ENCODE measurements at places on chromosomes 12 and 14. TPM values are rescaled to one million over a fixed set of nuclear protein-coding genes. Genes with fewer than 3 reads are reported as not detected.
A peak's percentile ranks its signal among the peaks of the same experiment; 100 is the strongest.

CFAP54 gene
- total RNA-seq, result 35.4 TPM

SERPINA9 gene
- not detected for total RNA-seq

GRCh38 chr12:132827763-132828703 is 636 bp downstream of the GOLGA3 start:
- H3K27ac ChIP-seq, result peak overlapping the region; percentile 100
- peak; percentile 19 for DNase-seq
- H3K36me3 ChIP-seq, result peaks cover 20% of the 10 kb centered on the region
- H3K4me1 ChIP-seq, result no peaks in the 10 kb centered on the region

GRCh38 chr14:42241101-42241500 is 634.4 kb downstream of the LRFN5 start:
- no peaks in the 10 kb centered on the region for H3K27me3 ChIP-seq
- no peaks in the 10 kb centered on the region for H3K4me1 ChIP-seq
- no peak overlapping the region for H3K27ac ChIP-seq
- H3K36me3 ChIP-seq, result no peaks in the 10 kb centered on the region

- no peak overlapping the region for H3K4me3 ChIP-seq
- no peak overlapping the region for H3K27ac ChIP-seq
- DNase-seq, result no peak
- no peaks in the 10 kb centered on the region for H3K27me3 ChIP-seq
These were observed 155.5 kb downstream of the DACT1 start for GRCh38 chr14:58793131-58793740.

- H3K36me3 ChIP-seq, result no peaks in the 10 kb centered on the region
- no peak overlapping the region for H3K27ac ChIP-seq
- DNase-seq, result no peak
- H3K4me3 ChIP-seq, result no peak overlapping the region
- H3K4me1 ChIP-seq, result no peaks in the 10 kb centered on the region
These were observed 8.6 kb downstream of the NANOG start for GRCh38 chr12:7797698-7798398.

TMX1 gene
- 29.9 TPM for total RNA-seq

GRCh38 chr14:54040846-54041245 is 84.2 kb upstream of the BMP4 start:
- no peak overlapping the region for H3K4me3 ChIP-seq
- no peak overlapping the region for H3K27ac ChIP-seq
- H3K4me1 ChIP-seq, result no peaks in the 10 kb centered on the region

DNA sequence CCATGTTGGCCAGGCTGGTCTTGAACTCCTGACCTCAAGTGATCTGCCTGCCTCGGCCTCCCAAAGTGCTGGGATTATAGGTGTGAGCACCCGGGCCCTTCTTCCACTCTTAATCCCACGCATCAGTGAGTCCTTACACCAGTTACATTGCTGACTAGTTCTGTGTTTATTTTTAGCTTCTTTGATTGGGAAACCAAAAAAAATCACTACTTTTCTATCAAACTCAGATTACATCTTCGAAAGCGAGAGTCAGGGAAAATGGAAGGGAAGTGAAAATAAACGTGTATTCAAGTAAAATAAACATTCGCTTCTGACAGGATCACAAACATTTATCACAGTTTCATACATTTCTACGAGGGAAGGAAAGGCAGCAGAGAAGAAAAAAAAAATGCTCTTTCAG is 32.2 kb downstream of the FGD6 start:
- DNase-seq, result no peak
- H3K27me3 ChIP-seq, result no peaks in the 10 kb centered on the region
- H3K27ac ChIP-seq, result no peak overlapping the region
- H3K36me3 ChIP-seq, result no peaks in the 10 kb centered on the region
- peaks cover 2% of the 10 kb centered on the region for H3K4me1 ChIP-seq
- H3K4me3 ChIP-seq, result no peak overlapping the region

- H3K4me1 ChIP-seq, result no peaks in the 10 kb centered on the region
- H3K27me3 ChIP-seq, result no peaks in the 10 kb centered on the region
- H3K27ac ChIP-seq, result no peak overlapping the region
- no peaks in the 10 kb centered on the region for H3K36me3 ChIP-seq
- no peak overlapping the region for H3K4me3 ChIP-seq
These were observed 612.5 kb upstream of the TMEM132C start for GRCh38 chr12:127654383-127654985.

PROX2 gene
- total RNA-seq, result 0.09 TPM

DNA sequence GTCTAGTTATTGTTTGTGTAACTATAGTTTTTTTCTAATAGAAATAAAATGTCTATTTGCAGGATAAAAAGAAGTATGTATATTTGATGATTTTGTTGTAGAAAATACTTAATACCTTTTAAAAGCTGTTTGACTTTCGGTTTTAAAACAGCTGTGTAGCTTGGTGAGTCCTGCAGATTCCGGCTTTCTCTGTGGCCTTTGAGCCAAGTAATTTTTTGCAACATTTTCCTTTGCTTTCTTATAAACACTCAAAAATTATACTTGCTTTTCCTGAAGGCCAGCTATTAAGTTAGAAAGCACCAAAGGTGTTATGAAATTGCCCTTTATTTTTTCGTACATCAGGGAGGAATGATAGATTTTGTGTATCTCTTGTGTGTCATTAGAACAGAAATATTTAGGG is 63.6 kb downstream of the CRADD start:
- no peak for DNase-seq
- H3K27me3 ChIP-seq, result no peaks in the 10 kb centered on the region
- no peak overlapping the region for H3K4me3 ChIP-seq
- H3K4me1 ChIP-seq, result peaks cover 16% of the 10 kb centered on the region

DNA sequence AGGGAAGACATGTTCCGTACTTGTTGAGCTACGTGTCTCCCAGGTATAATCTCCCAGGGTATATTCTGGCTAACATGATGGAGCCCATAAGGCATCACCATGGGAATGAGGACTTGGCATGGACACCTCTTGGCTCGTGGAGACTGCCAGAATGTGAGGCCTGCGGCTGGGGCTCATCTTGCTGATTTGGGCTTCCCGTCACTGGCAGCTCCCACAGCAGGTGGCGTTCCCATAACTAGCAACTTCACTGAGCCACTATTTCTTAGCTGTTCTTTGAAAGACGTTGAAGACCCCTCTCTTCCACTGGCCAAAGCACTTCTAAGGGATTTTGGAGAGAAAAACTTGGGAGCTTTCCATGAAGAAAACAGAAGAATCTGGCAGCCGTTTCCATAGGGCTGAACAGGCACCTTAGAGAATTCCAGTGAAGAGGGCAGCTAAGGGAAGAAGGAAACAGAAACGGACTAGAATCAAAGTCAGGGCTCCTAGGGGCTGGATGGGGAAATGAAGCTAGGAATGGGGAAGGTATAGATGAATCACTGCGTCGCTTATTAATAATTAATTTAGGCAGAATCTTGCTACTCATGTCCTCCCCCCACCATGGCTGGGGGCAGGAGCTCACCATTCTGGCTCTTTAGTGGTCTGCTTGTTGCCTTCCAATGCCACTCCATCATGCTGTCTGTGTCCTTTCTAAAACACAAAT is 39.7 kb upstream of the FOS start:
- peaks cover 3% of the 10 kb centered on the region for H3K4me1 ChIP-seq
- H3K27ac ChIP-seq, result peak overlapping the region; percentile 64
- no peaks in the 10 kb centered on the region for H3K36me3 ChIP-seq
- no peak overlapping the region for H3K4me3 ChIP-seq
- H3K27me3 ChIP-seq, result no peaks in the 10 kb centered on the region

SLC25A3 gene
- 575 TPM for total RNA-seq

GRCh38 chr14:75825147-75825592 is 156.6 kb downstream of the TGFB3 start:
- peak; percentile 95 for DNase-seq
- no peak overlapping the region for H3K4me3 ChIP-seq
- peaks cover 2% of the 10 kb centered on the region for H3K36me3 ChIP-seq
- H3K27me3 ChIP-seq, result no peaks in the 10 kb centered on the region

GRCh38 chr12:64392221-64392620 is 1.7 kb upstream of the C12orf56 start:
- H3K27me3 ChIP-seq, result no peaks in the 10 kb centered on the region
- DNase-seq, result no peak
- H3K36me3 ChIP-seq, result no peaks in the 10 kb centered on the region
- H3K4me1 ChIP-seq, result no peaks in the 10 kb centered on the region

DNA sequence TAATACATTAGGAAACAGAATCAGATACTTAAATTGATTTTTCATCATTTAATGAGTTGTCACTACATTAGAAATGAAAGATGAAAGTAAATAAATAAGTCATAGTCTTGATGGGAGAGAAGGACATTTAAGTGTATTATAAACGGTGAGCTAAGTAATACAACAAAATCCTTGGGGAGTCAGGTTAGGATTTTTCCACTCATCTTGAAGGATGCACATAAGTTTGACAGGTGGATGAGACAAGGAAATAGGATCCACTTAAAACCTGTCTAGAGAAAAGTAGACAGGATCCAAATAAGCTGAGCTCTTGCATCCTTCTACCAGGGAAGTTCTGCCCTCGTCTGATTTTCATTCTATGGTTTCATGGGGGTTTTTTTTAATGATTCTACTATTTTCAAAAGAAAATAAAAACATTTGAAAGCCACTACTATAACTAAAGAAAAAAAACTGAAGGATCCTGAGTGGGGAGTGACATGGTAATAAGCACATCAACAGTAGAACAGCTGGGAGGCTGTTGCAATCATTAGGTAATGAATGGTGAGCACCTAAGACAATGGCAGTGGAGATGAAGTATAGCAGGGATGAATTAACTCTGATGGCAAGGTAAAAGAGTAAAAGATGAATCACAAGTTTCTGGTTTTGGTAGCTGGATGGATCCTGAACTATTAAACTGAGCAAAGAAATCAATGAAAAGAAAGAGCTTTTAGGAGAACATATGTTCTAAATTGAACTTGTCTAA is 17.0 kb downstream of the CEP128 start:
- no peaks in the 10 kb centered on the region for H3K36me3 ChIP-seq
- no peak overlapping the region for H3K4me3 ChIP-seq
- no peaks in the 10 kb centered on the region for H3K4me1 ChIP-seq
- H3K27me3 ChIP-seq, result no peaks in the 10 kb centered on the region

GRCh38 chr14:61691495-61691894 is 3.8 kb upstream of the HIF1A start:
- no peak overlapping the region for H3K4me3 ChIP-seq
- H3K27me3 ChIP-seq, result no peaks in the 10 kb centered on the region
- no peaks in the 10 kb centered on the region for H3K36me3 ChIP-seq
- H3K27ac ChIP-seq, result no peak overlapping the region

GRCh38 chr14:61878931-61879330 is 116.7 kb downstream of the SNAPC1 start:
- H3K4me3 ChIP-seq, result no peak overlapping the region
- peak; percentile 80 for DNase-seq
- H3K27me3 ChIP-seq, result no peaks in the 10 kb centered on the region
- no peak overlapping the region for H3K27ac ChIP-seq
- peaks cover 17% of the 10 kb centered on the region for H3K4me1 ChIP-seq

GRCh38 chr12:55396326-55396725 is 4.0 kb upstream of the OR6C65 start:
- no peak overlapping the region for H3K4me3 ChIP-seq
- H3K27ac ChIP-seq, result no peak overlapping the region
- H3K4me1 ChIP-seq, result no peaks in the 10 kb centered on the region
- H3K27me3 ChIP-seq, result peaks cover 2% of the 10 kb centered on the region
- no peak for DNase-seq

DNA sequence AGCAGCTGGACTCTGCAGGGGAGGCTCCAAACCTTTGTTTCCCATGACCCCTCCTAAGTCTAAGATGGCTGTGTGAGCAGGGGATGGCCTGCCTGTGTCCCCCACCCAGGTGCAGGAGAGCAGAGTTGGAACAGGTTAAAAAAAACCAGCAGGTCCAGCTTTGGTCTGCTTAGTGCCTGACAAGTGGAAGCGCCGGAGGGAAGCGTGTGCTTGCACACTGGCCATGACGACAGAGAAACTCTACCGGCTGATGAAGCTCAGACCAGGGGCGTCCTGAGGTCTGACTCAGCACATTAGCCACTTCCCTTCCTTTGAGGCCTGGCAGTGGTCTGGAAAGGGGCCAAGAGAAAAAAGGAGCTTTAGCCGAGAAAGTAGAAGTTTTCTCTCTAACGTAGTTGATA is 280.1 kb downstream of the VRK1 start:
- no peaks in the 10 kb centered on the region for H3K36me3 ChIP-seq
- H3K27ac ChIP-seq, result no peak overlapping the region
- peak; percentile 27 for DNase-seq
- H3K4me1 ChIP-seq, result no peaks in the 10 kb centered on the region
- H3K27me3 ChIP-seq, result no peaks in the 10 kb centered on the region
- no peak overlapping the region for H3K4me3 ChIP-seq

- peaks cover 34% of the 10 kb centered on the region for H3K4me1 ChIP-seq
- H3K4me3 ChIP-seq, result no peak overlapping the region
- H3K36me3 ChIP-seq, result no peaks in the 10 kb centered on the region
- no peaks in the 10 kb centered on the region for H3K27me3 ChIP-seq
- no peak overlapping the region for H3K27ac ChIP-seq
These were observed 19.7 kb upstream of the CD9 start for GRCh38 chr12:6180268-6181051.

- H3K4me1 ChIP-seq, result peaks cover 11% of the 10 kb centered on the region
- no peak for DNase-seq
- no peaks in the 10 kb centered on the region for H3K27me3 ChIP-seq
- peaks cover 25% of the 10 kb centered on the region for H3K36me3 ChIP-seq
These were observed 1.4 kb downstream of the RAN start for GRCh38 chr12:130873106-130873795.

DNA sequence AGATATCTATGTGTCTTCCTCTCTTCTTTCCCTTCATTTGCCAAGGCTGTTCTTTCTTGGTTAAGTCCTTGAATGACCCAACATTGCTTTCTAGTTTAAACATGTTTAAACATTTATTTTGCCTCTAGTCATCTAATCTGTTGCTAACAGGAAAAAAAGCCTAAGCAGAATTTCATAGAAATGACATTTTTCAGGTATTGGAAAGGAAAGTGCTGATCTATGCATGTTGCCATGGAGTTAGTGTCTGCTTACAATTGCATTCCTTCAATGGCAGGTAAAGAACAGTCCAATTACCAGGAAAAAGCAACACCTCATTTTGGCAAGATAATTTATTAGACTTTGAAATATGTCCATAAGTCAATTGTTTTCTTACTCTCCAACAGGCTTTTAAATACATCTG is 21.5 kb upstream of the SLC2A13 start:
- DNase-seq, result no peak
- H3K27me3 ChIP-seq, result no peaks in the 10 kb centered on the region
- no peaks in the 10 kb centered on the region for H3K4me1 ChIP-seq
- H3K4me3 ChIP-seq, result no peak overlapping the region
- no peaks in the 10 kb centered on the region for H3K36me3 ChIP-seq

GRCh38 chr14:100523131-100523842 is 63.9 kb downstream of the BEGAIN start:
- no peak overlapping the region for H3K4me3 ChIP-seq
- no peaks in the 10 kb centered on the region for H3K36me3 ChIP-seq
- no peak for DNase-seq
- no peaks in the 10 kb centered on the region for H3K27me3 ChIP-seq
- H3K4me1 ChIP-seq, result no peaks in the 10 kb centered on the region
- no peak overlapping the region for H3K27ac ChIP-seq

- peak; percentile 79 for DNase-seq
- H3K4me1 ChIP-seq, result no peaks in the 10 kb centered on the region
- H3K36me3 ChIP-seq, result no peaks in the 10 kb centered on the region
- no peak overlapping the region for H3K27ac ChIP-seq
These were observed 103.8 kb upstream of the FKBP4 start for GRCh38 chr12:2691006-2691344.

GRCh38 chr14:53968726-53969125 is 12.1 kb upstream of the BMP4 start:
- H3K27ac ChIP-seq, result no peak overlapping the region
- peak; percentile 64 for DNase-seq
- H3K4me3 ChIP-seq, result no peak overlapping the region
- peaks cover 2% of the 10 kb centered on the region for H3K4me1 ChIP-seq
- H3K36me3 ChIP-seq, result no peaks in the 10 kb centered on the region
- no peaks in the 10 kb centered on the region for H3K27me3 ChIP-seq

- peak overlapping the region; percentile 72 for H3K4me3 ChIP-seq
- no peaks in the 10 kb centered on the region for H3K27me3 ChIP-seq
- H3K4me1 ChIP-seq, result peaks cover 11% of the 10 kb centered on the region
- no peak overlapping the region for H3K27ac ChIP-seq
- no peak for DNase-seq
- no peaks in the 10 kb centered on the region for H3K36me3 ChIP-seq
These were observed 1.2 kb downstream of the NT5DC3 start for GRCh38 chr12:103839609-103840461.

Data from lung (tissue), 17 donors.